Vagina (tissue), 2 donors: ENCODE measurements at places on chromosomes 1 and 21.

DNA sequence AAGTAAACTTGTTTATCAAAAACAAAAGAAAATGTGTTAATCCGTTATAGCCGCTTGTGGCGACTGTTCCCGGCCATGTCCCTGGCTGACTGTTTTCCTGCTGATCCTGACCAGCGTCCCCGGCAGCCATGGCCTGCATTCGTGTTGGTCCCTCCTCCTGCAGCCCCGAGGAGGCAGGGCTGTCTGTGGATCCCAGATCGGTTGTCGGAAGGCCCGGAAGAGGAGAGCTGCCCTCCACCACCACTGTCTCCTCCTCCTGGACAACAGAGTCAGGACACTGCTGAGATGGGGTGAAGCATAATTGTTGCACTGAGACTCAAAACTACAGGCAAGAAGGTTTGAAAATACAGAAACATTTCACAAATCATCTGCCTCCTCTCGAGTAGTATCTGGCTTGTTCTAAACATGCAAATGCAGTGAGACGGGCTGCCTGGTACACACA is 3.6 kb upstream of the MXRA8 start:
- DNase-seq = no peak

GRCh38 chr1:66443793-66444192 is 90.2 kb upstream of the SGIP1 start:
- no peak for DNase-seq

GRCh38 chr1:28811369-28811765 is 603 bp upstream of the OPRD1 start:
- DNase-seq = no peak

- no peak for DNase-seq
Measured at GRCh38 chr21:36854391-36854790, 112.1 kb downstream of the HLCS start.

DNA sequence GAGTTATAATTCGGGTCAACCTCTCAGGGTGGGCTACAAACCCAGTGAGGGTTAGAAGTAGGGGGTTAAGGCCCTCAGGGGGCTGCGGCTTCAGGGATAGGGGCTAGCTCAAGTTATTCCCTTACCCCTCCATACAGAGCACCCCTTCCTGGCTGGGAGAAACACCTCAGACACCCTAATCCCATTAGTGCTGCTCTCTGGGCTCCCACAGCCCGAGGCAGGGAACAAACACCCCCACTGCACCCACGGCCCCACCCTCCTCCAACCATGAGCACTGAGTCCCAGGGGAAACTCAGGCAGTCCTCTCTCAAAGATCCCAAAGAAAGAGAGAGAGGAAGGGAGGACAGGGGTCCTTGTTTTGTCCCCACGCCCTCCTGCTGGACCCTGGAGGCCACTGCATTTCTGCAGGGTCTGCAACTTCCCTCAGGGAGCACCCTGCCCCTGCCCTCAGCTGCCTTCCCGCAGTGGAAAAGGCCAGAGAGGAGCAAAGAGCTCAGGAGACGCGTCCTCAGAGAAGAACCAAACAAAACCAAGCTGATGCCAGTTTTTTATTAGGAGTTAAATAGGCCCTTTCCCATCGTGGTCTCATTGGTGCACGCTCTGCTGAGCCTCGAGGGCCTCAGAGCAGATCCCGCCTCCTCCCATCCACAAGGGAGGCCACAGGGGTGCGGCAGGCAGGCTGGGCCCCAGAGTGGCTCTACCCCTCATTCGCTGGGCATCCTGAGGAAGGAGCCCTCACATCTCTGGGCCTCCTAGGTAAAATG is 1.4 kb upstream of the S100A4 start:
- peak; percentile 83 for DNase-seq

GRCh38 chr1:53393325-53393792 is 65.5 kb upstream of the LRP8 start:
- no peak for DNase-seq

DNA sequence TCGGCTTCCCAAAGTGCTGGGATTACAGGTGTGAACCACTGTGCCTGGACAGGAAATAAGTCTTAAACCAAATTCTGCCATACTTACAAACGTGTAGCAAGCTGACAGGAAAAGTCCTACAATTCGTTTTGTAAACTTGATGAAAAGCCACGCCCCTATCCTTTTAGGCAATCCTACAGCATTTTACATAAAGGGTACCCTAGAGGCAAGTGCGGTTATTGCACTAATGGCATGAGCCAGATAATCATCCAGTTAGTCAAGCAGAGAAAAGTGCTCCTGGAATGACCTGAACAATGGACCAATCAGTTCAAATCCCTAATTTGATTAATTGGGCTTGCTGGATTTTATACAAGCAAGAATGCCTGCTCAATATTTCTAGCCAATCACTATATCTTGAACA is 338.2 kb downstream of the KIF26B start:
- DNase-seq = no peak

GRCh38 chr1:214603819-214604252 is 841 bp downstream of the CENPF start:
- DNase-seq = no peak

- no peak for DNase-seq
Measured at GRCh38 chr1:240927821-240928220, 315.9 kb upstream of the GREM2 start.

GRCh38 chr1:1578371-1578940 is 3.8 kb upstream of the SSU72 start:
- DNase-seq = no peak

DNA sequence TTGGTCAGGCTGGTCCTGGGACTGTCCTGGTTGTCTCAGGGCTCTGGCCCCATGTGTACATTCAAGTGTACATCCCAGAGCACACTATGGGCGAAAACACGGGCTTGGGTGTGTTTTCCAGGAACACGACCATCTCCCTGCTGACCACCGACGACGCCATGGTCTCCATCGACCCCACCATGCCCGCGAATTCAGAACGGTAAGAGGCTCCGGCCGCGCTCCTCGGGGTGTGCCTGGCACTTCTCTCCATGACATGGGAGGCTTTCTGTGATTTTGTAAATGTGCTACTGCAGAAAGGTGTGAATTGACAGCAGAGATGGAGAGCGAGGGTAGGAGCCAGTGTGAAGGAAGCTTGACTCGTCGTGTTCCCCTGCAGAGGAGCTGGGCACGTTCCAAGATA is 34.4 kb downstream of the PDE9A start:
- DNase-seq = no peak

GRCh38 chr1:109850827-109851226 is 59.8 kb upstream of the CSF1 start:
- no peak for DNase-seq

- DNase-seq = no peak
Measured at GRCh38 chr1:112866151-112866550, 89.8 kb downstream of the SLC16A1 start.

DNA sequence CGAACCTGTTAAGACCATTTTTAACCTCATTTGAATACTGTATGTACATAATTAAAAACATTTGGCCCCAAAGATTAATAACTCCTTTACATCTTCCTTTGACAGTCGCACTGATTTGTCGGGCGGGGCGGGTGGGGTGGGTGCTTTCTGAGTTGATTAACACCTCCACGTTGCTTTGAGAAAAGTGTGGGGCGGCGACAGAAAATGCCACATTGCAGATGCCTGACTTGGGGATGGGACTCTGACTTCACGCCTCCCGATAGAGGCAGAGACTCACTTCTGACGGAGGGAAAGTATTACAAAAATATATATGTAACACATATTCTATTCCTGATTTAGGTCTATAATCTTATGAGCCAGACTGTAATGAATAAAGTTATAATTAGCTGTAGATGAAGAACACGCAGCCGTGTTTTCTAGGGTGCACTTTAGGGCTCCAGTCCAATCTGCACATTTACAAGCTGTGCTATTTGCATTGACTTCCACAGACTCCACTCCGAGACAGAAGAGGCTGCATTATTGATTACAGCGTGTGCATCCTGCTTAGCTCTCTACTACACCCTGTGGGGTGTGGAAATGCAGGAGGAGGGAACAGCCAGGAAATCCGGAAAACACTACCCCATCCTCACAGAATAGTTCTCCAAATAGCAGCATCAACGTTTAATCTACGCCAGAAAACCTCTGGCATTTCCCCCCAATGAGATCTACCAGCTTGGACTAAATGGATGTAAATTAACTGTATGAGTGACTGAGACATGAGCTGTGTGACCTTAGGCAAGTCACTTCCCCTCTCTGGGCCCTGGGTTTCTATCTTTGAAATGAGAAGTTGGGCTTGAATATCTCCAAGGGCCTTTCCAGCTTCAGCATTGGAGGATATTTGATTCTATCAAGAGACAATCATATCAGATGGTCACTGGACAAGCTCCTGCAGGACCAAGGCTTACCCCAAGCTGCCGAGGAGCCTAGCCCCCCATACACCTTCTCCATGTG is 308.0 kb downstream of the RRAGC start:
- no peak for DNase-seq

GRCh38 chr21:38490411-38491020 is 7.8 kb downstream of the ERG start:
- peak; percentile 20 for DNase-seq

GRCh38 chr1:42934541-42935312 is 23.9 kb downstream of the SLC2A1 start:
- no peak for DNase-seq

DNA sequence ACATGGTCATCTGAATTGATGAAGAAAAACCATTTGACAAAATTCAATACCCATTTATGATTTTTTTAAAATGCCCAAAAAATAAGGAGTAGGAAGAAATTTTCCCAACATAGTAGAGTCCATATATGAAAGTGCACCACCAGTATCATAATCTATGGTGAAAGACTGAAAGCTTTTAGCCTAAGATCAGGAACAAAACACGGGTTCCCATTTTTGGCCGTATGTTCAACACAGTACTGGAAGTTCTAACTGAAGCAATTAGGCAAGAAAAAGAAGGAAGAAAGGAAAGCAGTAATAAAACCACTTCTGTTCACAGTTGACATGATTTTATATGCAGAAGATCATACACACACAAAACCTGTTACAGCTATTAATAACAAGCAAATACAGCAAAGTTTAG is 227.8 kb upstream of the RAB4A start:
- no peak for DNase-seq

DNA sequence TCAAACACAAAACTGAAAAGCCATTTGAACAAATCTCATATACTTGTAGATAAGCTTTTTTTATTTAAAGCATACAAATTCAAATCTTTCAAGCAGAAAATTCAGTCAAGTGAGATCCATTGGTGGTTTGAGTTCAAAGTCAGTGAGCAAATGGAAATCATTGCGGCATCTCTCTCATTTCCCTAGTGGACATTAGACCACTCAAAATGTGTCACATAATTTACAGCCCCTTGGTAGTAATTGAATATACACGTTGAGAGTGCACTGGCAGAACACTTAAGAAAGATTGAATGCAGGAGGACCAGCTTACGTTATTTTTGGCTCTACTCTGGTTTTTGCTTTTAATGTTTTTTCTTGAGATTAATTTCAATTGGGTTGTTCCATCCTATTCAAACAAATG is 633.7 kb downstream of the USP25 start:
- no peak for DNase-seq

DNA sequence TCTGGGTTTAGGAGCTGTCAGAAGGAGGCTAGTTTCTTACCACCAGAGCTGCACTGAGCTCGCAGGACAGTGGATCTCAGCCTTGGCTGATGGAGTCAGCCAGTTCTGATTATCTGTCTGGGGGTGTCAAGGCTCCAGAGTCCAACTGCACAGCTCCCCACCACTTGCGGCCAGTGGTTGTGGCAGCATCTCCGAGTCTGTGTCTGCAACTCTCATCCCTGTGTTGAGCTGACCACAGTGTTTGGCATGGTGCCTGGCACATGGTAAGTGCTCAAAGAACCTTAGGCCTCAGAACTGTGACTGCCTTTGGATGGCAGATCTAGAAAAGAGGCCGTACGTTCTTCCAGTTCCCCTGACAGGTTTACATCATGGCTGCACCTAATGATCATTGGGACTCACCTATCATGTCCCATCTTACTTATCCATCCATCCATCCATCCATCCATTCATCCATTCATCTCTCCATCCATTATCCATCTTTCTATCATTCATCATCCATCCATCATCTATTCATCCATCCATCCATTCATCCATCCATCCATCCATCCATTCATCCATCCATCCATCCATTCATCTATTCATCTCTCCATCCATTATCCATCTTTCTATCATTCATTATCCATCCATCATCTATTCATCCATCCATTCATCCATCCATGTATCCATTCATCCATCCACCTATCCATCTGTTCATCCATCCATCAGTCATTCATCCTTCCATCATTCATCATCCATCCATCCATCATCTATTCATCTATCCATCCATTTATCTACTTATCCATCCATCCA is 114.5 kb downstream of the CRYAA start:
- no peak for DNase-seq
